Urothelium cell line (cell line): ENCODE measurements at places on chromosomes 3 and 15.

DNA sequence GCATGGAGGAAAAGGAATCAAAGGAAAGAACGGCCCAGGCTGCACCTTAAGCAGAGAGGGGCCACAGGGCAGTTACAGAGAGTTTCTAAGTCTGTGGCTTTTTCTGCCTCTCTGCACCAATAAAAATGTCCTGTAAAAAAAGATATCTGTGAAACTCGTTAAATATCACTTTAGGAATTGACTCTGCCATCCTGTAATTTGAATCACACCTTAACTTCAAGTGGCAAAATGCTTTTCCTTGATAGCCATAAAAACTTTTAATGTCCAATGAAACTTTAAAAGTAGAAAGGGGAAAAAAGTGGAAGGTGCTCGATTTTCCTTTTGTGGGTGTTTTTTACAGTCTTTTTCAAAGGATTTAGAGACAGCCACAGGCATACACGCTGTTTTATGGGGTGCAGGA, 255.7 kb downstream of the ARRDC4 start:
- no peak for DNase-seq

DNA sequence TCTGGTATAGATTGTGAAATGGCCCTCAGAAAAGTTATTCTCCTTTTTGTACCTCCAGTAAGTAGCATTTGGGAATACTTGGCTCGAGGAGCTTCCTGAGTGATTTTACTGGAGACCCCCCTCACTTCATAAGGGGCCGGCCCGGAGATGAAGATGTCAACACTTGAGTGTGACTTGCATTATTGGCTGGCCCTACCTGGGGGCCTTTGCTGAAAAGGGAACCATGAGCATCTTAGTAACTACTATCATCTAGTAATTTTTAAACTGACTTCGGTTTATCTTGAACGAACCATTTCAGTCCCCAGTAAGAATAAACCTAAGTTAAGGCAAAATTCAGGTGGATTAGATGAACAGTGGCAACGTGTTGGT, 1.3 kb downstream of the FAIM start:
- DNase-seq = no peak

DNA sequence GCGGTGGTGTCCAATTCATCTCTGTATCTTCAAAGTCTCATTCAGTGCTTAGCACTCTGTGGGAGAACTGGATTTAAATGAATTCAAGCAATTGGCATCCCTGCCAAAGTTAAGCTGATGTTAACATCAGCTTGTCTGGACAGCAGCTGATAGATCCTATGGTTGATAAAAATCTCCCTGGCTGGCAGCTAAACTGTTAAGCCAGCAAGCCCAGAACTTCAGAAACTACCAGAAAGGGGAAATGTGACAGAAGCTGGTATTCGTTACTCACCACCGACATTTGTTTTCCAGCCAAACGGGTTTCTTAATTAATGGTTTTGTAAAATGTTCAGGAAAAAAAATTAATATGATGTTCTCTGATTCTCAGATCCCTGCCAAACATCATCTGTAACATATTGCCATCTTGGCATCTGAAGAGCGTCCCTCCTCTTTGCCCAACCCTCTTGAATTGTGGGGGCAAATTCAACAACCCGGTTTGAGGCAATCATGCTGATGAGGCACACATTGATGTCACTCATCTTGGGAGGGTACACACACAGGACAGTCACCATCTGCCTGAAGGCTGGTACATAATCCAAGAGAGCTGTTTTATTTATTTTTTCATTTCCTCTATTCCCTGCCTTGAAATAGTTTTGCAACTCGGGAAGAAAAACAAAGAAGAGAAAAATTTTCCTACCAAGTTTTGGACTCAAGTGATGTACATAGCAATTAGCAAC, 76.3 kb upstream of the ABHD17C start:
- no peak for DNase-seq

DNA sequence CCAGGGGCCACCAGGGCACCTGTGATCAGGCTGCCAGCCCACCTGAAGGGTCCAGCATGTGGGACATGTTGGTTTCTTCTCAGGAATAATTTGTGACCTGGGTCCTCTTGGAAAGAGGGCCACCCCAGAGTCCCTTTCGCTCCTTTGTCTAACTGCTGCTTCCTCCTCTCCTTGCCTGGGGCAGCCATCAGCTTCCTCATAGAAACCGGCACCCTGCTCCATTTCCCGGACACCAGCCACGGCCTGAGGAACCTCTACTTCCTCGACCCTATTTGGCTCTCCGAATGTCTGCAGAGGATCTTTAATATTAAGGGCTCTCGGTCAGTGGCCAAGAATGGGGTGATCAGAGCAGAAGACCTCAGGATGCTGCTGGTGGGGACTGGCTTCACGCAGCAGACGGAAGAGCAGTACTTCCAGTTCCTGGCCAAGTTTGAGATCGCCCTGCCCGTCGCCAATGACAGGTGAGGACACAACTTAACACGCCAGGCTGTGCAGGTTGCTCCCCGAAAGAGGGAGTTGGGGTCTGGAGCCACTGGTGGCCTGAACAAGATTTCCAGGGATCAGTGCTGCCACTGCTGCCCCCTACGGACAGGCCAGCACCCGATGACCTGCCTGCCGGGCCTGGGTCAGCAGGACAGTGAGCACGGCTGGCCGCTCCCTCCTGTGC, 109.7 kb downstream of the LRRK1 start:
- no peak for DNase-seq

DNA sequence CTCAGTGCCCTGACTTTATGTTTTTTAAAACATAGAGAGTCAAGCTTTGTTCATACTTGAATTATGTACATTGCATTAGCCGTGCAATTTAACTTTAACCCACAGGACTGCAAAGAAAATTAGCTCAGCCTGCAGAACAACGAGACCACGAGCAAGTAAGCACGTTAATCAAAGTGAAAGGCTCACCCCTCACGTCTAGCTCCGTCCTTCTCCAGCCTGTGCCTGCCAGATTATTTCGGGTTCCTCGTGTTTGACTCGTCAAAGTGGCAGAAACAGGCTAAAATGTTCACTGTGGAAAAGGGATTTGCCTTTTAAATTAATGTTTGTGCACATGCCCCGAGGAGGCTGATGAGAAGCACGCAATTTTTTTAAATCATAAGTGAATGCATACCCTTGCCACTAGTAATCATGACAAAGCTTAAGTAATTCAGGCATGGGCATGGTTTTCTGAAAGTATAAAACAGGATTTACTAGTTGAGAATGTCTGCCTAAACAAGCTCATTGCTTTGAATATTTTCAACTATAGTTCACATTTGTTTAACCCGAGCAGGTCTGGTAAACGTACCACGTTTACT, 15.3 kb downstream of the ZBTB38 start:
- DNase-seq = no peak

DNA sequence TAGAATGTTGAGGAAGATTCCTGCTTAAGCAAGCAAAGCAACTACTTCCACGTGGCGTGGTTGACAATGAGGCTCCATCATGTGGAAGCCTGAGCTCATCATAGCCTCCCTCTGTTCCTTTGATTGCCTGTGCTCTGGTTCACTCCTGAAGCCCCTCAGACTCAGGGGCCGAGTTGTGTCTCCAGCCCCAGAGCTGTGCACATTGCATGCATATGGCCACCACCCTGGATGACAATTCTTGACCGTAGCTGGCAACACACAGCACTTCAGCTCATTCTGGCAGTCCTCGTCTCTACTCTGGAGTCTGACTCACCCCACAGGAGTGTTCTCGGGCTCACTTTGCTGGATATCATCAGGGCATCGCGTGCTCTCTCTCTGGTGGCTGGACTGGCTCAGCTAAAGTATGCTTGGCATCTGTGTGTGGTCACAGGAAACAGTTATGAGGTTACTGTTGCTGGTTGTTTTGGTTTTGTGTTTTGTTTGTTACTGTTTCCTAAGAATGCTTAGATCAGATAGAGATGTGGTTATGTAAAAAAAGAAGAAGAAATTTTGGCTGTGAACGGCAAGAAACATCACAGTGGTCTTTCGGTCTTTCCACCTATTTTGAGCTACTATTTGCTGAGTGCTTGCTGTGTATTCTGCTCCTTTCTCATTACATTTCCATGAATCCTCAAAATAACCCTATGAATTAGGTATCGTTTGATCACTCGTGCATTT, 41.6 kb upstream of the MRPS22 start:
- peak; percentile 89 for DNase-seq

DNA sequence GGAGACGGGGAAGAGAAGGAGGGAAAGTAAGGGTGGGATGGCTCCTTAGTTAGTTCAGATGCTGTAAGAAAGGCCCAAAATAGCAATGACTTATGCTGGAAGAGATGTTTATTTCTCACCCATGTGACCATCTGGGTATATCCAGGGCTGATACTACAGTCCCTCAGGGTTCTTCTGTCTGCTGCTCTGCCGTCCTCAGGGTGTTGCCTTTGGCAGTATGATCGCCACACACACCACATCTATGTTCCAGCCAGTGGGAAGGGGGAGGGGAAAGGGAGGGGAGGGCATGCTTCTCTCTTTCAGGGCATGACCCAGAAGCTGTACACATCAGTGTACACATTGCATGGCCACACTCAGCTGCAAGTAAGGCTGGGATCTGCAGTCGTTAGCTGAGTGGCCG, 10.2 kb downstream of the CD276 start:
- no peak for DNase-seq

GRCh38 chr3:85875589-85875988, 916.8 kb downstream of the CADM2 start:
- DNase-seq = no peak

DNA sequence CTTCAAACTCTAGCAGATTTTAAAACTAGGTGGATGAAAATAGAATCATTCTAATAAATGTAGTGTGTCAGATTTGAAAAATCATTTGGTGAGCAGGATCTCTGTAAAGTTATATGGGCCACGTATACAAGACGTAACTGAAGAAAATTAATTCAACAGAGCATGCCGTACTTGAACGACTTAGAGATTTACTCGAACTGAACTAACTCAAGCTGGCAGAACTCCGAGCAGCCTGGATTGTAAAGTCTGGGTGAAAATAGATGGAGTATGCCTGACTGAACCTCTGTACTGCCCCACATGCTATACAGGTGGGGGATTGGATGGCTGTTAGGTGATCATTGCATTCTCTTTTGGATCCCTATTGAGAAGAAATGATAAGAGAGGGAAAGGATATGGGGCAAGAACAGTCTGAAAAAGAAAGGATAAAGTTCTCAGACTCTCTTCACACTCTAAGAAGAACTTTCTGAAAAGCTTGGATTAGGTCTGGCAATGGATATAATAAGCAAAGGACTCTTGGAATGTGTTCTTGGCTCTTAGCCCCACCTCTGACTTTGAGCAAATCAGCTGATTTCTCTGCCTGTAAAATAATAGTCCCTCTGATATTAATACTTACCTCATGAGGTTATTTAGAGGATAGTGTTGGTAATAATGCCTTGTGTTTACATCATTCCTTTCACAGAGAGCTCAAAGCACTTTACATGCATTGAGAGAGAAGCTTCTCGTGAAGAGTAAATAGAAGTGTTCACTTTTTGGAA, 147.5 kb downstream of the FILIP1L start:
- DNase-seq = no peak
